SJSA1 (cell line): ENCODE measurements at places on chromosomes 12 and 14. TPM values are rescaled to one million over a fixed set of nuclear protein-coding genes. Genes with fewer than 3 reads are reported as not detected.

The KRT75 gene
- total RNA-seq = not detected in 2 replicates

The ATXN3 gene
- total RNA-seq = 10.4 and 10.8 TPM in 2 replicates

GRCh38 chr12:19223695-19224094, 94.2 kb downstream of the PLEKHA5 start:
- no peak overlapping the region for H3K4me3 ChIP-seq
- H3K27ac ChIP-seq = no peak overlapping the region
- no peak for DNase-seq

GRCh38 chr12:68536885-68537485, 73.7 kb upstream of the RAP1B start:
- peaks cover 15% of the 10 kb centered on the region for H3K4me1 ChIP-seq
- no peak overlapping the region for H3K27ac ChIP-seq
- H3K4me3 ChIP-seq = no peak overlapping the region
- DNase-seq = no peak
- no peaks in the 10 kb centered on the region for H3K36me3 ChIP-seq

- no peaks in the 10 kb centered on the region for H3K4me1 ChIP-seq
- H3K4me3 ChIP-seq = no peak overlapping the region
- DNase-seq = no peak
- H3K27ac ChIP-seq = no peak overlapping the region
Observed at GRCh38 chr14:70454731-70455130, 2.8 kb downstream of the ADAM21 start.

DNA sequence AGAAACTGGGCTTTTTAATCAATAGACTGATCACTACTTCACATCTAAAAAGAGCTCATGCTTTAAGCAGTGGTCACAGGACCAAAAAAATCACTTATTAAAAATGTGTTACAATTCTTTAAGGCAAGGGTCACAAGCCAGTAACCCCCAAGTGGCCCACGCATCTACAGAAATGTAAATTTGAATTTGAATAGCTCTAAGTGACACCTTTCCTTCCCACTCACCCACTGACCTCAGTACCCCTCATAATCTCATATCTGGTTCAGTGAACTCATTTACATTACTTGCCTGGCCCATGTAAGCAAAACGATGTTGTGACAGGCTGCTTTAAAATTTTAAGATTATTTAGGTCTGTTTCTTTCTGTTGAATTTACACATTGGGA, 27.4 kb downstream of the NELL2 start:
- H3K27ac ChIP-seq = no peak overlapping the region
- no peak overlapping the region for H3K4me3 ChIP-seq
- H3K36me3 ChIP-seq = no peaks in the 10 kb centered on the region
- H3K4me1 ChIP-seq = no peaks in the 10 kb centered on the region

- no peak for DNase-seq
- H3K4me1 ChIP-seq = no peaks in the 10 kb centered on the region
- H3K36me3 ChIP-seq = no peaks in the 10 kb centered on the region
- H3K27me3 ChIP-seq = no peaks in the 10 kb centered on the region
- H3K27ac ChIP-seq = no peak overlapping the region
- no peak overlapping the region for H3K4me3 ChIP-seq
Observed at GRCh38 chr14:69696633-69697557, 70.0 kb upstream of the SRSF5 start.

The ABHD12B gene
- total RNA-seq = not detected in 2 replicates
